Fibroblast of skin of right biceps (primary cell): ENCODE measurements at places on chromosomes 7 and 10.

GRCh38 chr10:98260752-98261151 lies 7.2 kb downstream of the LOXL4 start:
- no peak for DNase-seq

DNA sequence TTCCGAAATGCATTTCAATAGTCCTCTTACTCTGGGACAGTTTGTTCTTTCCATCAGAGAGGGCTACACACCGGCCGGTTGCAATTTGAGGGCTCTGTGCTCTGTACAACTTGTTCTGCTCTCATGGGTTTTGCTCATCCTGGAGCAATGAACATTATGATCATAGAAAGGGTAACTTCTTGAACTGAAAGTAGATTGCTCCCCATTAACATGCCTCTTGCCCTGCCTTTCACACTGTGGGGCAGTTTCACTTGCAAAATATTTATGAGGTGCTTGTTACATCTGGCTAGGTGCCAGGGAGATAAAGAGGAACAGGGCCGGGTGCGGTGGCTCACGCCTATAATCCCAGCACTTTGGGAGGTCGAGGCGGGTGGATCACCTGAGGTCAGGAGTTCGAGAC lies 97.3 kb upstream of the MPP7 start:
- no peak for DNase-seq

DNA sequence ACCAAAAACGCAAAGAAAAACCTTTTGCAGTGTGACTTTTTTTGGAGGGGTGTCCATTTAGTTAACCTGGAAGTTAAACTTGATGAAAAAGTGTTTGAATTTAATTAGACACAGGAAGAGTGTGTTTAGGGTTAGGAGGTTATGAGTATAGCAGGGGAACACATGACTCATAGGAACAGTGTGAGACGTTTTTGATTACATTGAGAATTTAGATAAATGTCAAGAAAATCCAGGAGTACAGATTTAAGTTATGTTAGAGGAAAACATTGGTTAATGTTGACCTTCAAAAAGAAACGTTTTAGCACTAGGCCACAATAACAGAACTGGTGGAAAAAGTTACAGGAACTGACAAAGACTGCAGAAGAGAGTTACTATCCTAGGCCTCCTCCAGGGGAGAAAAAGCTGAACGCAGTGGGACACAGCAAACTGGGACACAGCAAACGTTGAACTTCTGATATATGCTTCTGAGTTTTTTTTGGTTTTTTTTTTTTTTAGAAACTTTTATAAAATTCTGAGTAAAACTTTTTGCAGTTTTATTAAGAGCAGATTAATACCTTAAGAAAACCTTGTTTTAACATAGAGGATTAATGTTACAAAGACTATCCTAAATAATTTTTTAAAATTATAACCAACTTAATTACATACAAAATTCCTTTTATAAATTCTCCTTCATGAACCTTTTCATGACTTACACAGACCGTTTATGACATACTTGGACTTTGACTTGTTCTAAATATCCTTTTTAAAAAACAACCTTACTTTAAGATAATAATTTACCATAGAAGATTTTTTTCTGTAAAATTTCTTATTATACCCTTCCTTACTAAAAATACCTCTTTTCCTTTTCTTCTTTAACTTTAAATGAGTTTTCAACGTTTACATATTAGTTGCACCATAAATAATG lies 22.2 kb downstream of the LANCL2 start:
- peak; percentile 52 for DNase-seq

- peak; percentile 89 for DNase-seq
These were observed 3.9 kb downstream of the HIP1 start for GRCh38 chr7:75734586-75735458.

DNA sequence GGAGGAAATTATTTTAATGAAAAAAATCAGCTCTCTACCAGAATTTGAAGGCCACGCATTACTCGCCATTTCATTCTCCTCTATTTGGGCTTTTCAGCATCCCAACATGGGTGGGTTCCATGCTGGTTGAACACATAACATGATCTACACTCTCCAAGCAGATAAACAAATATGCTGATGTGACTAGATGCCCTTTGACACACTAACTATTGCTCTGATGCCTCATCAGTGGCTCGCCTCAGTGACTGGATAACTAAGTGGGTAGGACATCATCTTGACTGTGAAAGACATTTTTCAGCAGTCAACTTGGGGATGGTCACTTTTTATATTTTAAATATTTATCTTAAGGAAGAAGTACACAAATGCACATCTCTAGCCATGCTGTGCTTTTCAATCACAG lies 113.9 kb upstream of the LAMB4 start:
- DNase-seq, result no peak

DNA sequence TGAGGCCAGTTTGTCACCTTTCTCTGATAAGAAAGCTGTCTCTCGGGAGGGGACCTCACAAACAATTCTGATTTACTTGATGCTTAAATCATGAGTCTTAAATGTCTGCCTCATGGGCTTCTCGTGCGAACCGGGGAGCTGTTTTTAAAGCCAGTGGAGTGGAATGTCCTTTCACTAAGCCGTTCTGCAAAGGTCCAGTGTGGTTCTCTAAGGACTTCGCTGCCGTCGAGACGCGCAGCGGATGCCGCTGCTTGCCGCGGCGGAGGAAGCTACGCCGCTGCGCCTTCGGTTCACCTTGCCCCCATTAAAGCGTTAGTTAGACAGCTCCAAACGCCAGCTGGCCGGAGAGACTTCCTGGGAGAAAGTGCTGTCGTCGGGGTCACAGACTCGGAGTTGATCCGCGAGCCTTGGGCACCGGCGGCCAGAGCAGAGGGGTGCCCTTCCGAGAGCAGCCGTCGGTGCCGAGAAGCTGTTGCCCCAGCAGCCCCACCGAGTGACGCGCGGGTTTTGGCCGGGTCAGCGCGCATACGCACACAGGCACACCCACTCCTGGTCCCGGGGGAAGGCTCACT lies 1.3 kb upstream of the HMX3 start:
- DNase-seq, result no peak

DNA sequence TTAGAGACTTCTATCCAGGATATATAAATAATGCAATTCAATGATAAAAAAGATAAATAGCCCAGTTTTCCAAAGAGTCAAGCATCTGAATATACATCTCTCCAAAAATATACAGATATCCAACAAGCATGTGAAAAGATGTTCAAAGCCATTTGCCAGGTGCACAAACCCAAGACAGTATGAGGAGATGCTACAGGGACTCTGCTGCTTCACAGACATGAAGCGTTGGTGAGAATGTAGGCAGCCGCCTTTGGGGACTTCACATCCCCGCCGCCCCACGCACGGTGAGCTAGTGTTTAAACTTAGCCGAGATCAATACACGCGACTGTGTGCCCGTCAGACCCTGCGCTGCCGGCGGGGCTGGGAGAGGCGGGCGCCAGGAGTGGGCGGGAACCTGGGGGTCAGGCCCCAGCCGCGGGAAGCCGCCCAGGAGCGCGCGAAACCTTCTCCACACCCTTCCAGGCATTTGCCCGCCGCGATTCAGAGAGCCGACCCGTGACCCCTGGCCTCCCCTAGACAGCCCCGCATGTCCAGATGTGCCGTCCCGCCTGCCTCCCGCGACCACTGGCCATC lies 927 bp upstream of the ALOX5 start:
- no peak for DNase-seq

DNA sequence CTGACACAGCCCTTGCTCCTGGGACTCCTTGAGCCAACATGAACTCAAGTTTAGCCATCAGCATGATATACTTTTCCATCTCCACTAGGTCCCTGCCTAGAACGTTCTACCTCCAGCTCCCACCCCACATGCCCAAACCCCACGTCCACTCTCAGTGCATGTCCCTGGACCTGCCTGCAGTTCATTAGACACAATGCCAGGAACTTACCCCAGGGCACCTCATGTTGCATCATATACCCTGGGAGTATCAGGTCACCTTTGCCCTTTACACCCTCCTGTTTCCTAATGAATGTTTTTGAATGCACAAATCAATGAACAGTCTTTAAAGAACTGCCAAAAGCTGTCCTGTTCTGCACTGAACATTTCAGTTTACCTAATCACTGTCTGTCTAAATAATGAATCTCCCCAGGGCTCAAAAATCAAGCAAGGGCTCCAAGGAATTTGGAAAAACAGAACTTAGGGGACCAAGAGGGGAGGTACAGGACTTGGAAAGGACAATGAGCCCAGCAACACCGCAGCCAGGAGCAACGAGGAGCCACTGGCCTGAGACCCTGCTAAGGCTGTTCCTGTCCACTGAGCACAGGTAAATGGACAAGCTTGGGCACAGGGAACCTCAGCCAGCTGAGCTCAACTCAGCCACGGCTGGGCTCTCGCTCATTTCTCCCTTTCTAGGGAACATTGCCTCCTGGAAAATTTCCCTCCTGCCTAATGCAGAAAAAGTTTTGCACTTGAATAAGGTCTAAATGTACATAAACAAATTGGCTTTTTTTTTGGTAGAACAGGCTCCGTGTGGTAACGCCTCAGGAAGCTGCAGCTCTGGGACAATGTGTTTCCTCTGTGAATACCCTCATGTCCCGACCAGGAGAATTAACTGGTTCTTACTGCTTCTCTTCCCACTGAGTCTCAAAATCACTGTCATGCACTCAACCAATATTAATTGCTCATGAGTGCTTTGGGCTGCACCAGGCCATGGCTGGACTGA lies 7.4 kb downstream of the MAT1A start:
- DNase-seq, result no peak

GRCh38 chr7:70317356-70317755 lies 719.1 kb downstream of the AUTS2 start:
- DNase-seq, result peak; percentile 48

- DNase-seq, result peak; percentile 11
These were observed 66.2 kb downstream of the NAMPT start for GRCh38 chr7:106218546-106218945.

DNA sequence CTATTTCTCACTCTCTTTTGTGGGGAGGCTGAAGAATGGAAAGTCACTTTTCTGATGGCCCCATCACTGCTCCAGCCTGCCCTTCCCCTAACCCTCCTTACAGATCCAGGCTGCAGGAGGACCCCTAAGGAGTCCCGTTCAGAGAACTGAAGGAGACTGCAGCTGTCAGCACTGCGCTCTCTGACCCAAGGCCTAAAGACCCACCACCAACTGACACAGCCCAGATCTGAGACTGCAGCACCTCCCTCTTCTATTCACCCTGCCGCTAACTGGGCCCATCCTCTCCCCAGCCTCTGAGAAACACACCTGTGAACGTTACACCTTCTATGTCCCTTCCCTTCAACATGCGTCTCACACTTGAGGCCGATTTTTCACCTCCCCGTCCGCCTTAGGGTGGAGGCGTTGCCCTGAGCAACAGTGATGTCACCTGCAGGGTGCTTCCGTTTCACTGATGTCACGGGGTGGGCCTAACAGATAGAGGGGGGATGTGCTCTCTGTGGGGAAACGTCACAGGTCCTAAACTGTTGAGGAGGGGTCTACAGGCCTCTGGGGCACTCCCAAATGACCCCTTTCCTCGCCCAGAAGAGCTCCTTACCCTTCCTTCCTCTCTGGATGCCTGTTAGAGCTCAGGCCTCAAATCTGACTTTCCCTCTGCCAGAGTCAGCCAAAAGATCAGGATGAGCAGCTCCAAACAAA lies 5.1 kb downstream of the ITPRIP start:
- no peak for DNase-seq

- DNase-seq, result peak; percentile 73
These were observed 92.0 kb downstream of the GPR85 start for GRCh38 chr7:112994656-112995055.

GRCh38 chr10:97796651-97797050 lies 24.9 kb upstream of the SFRP5 start:
- DNase-seq, result no peak

GRCh38 chr10:3085785-3086567 lies 18.6 kb downstream of the PFKP start:
- no peak for DNase-seq

GRCh38 chr10:63766745-63767137 lies 245.5 kb downstream of the REEP3 start:
- peak; percentile 73 for DNase-seq

DNA sequence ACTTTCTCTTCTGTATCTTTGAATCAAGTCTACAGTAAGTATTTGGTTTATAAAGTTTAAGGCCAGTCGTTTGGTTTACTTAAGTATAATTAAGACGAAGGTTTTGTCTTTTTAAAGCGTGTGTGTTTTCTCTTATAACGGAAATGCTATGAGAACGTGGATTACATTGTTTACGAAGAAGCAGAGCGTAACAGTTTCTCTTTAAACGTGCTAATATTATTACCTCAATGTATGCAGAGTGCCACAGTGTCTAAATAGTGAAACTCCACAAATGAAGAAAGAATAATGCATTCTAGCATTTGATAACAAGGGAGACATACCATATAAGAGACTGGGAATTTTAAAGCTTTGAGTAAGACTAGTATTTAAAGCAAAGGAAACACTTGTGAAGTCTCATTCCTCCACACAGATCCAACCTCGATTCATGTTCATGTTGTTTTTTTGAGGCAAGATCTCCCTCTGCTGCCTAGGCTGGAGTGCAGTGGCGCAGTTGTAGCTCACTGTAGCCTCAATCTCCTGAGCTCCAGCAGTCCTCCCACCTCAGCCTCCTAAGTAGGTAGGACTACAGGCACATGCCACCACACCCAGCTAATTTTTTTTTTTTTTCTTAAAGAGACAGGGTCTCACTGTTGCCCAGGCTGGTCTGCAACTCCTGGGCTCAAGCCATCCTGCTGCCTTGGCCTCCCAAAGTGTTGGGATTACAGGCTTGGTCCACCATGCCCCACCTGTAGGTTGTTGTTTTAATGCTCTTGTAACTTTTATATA lies 75.1 kb downstream of the ANKRD61 start:
- DNase-seq, result peak; percentile 41

DNA sequence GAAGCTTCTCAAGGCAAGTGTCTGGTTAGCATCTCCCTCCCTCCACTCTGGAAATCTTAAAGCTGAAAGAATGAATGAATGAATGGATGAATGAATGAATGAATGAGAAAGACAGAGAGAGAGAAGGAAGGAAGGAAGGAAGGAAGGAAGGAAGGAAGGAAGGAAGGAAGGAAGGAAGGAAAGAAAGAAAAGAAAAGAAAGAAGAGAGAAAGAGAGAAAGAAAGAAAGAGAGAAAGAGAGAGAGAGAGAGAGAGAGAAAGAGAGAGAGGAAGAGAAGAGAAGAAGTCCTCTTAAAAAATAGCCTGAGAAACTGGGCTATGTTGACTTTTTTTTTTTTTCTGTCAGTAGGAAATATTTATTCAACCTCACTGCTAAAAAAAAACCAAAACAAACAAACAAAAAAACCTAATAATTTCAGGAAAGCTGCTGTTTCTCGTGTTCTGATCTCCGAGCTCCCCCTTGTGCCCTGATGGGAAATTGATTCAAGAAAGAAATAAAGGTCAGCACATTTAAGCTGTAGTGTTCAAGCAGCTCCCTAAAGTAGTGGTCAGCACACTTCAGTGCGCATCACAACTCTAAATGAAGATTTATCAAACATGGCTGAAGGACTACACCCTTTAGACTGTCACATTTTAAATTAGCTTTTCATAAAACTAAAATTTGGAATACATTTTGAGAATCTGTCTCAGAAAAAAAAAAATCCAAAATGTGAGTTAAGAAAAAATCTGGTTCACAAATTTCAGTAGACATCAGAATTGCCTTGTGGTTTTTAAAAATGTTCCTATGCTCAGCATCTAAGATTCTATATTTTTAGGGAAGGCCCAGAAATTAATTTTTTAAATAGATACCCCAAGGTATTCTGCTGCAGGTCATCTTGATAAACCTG lies 154.3 kb downstream of the ELAPOR2 start:
- DNase-seq, result peak; percentile 25

- no peak for DNase-seq
These were observed 229.2 kb downstream of the TCERG1L start for GRCh38 chr10:131082201-131082850.

- peak; percentile 81 for DNase-seq
These were observed 1135.4 kb downstream of the XPNPEP1 start for GRCh38 chr10:108787932-108788331.

GRCh38 chr7:75572814-75573213 lies 80.7 kb downstream of the SPDYE5 start:
- no peak for DNase-seq

- peak; percentile 21 for DNase-seq
These were observed 379.6 kb downstream of the TNS3 start for GRCh38 chr7:47202146-47202783.
